ENCODE measurements at places on chromosomes 5 and 9.

DNA sequence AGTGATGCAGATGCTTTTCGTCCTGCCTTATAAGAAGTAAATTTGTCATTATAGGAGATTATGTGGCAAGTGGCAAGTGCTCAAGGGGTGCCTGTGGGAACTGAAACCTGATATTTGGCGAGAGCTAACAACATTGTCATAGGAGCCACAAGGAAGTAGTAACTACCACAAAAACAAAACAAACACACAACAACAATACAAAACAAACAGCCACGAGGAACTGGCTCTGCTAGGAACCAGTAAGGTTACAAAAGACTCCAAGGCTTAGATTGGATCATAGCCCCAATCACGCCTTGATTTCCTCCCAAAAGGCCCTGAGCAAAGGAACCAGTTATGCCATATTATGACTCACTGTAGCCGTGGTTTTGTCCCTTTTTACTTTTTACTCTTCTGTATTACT lies 1045.2 kb downstream of the CDH12 start:
- DNase-seq, result no peak

DNA sequence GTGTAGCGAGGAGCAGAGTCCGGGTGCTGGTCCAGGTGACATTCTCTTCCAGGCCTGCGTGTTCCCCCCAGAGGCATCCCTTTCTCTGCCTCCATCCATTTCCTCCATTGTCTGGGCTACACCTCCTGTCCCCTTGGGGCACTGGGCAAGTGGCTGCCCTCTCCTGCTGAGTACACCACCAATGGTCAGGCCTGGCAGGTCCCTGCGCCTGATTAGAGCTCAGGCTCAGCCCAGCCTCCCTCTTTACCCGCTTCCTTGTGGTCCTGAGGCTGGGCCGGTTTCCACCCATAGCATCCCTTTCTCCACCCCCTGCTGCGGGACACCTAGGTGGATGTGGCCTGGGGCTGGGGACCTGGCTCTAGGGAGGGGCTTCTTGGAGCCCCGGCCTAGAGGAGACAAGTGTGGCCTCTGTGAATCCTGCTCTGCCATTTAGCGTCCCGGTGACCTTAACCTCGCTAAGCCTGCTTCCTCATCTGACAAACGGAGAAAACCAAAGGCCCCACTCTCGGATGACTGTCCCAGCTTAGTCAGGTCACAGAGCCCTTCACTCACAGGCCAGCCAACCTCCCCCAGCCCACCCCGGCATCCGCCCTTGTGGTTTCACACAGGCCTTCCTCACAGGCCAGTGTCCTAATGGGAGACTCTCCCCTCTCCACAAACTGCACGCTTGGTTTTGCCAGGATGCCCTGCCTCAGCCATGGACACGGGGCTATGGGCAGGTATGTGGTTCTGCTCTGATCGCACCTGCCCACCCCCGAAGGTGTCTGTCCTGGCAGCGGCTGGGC lies 12.9 kb downstream of the DOLPP1 start:
- DNase-seq, result no peak

DNA sequence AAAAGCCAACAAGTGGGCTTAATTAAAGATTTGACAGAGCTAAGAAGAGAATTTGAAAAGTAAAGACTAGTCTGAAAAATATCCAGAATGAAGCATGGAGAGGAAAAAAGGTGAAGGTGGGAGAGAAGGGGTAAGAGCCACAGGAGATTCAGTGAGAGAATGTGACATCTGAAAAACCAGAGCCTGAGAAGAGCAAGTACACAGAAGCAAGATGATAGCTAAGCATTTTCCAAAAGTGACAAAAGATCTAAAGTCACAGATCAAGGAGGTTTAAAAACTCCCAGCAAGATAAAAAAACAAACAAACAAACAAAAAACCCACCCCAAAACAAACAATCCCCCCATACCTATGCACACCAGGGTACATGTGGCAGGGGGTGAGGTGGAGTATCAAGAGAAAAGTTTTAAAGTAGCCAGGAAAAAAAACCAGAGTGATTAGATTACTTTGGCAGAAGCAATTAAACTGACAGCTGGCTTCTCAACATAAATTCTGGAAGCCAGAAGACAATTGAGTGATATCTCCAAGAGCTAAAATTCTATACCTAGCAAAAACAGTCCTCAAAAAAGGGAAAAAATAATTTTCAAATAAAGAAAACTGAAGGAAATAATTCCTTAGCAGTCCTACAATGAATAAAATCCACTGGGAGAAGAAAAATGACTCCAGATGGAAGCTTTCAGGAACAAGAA lies 111.4 kb downstream of the RAPGEF6 start:
- DNase-seq, result no peak

DNA sequence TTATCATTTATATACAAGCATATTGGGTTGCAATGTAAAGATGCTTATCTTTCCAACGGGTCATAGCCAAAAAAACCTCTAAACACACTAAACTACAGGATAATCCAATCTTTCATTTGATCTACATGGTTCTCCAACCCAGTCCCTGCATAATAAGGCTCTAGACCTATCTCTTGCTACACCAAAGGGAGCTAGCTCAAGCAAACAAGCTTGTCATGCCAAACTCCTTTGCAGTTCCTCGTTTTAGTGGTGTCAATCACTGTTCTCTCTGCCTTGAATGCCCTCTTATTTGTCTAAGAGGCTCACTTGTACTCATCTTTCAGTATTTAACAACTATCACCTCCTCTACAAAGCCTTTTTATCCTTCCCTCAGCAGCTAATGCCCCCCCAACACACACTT lies 5.6 kb downstream of the HOMER1 start:
- no peak for DNase-seq

DNA sequence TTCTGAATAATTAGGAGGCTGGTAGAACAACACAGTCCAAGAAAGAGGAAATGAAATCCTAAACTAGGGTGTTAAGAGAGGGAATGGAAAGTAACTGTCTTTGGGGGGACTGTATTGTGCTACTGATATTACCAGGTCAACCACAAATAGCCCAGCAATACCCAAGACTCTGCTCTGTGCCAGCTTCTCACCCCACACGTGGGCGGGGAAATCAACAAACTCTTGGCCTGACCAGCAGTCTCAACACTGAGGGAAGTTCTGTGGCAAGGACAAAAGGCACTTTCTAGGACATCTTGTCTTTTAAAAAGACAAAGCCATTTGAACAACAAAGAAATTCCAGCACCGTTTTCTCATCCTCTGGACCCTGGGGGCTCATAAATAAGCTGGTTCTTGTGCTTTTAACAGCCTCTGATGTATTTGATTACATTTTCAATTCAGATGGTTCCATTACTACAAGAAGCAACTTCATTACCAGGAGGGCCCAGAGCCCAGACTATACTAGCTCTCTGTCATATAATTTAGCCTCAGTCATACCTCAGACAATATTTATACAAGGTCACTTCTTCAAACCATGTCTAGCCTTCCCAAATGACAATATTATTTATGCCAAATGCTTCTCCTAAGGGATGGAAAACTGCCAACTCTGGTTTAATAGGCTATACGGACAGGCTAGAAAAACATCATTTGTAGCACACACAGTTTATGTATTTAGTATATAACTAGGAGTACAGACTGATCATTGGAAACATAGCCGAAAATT lies 297.8 kb downstream of the CWC27 start:
- no peak for DNase-seq

GRCh38 chr5:180090098-180090768 lies 18.7 kb upstream of the RNF130 start:
- no peak for DNase-seq

- no peak for DNase-seq
These were observed 51.7 kb downstream of the ZNF474 start for GRCh38 chr5:122180863-122181548.

GRCh38 chr5:134140530-134141201 lies 26.2 kb downstream of the TCF7 start:
- no peak for DNase-seq

- no peak for DNase-seq
These were observed 80.8 kb downstream of the NTRK2 start for GRCh38 chr9:84750152-84750865.

- no peak for DNase-seq
These were observed 240.9 kb downstream of the SYK start for GRCh38 chr9:91042541-91042940.

DNA sequence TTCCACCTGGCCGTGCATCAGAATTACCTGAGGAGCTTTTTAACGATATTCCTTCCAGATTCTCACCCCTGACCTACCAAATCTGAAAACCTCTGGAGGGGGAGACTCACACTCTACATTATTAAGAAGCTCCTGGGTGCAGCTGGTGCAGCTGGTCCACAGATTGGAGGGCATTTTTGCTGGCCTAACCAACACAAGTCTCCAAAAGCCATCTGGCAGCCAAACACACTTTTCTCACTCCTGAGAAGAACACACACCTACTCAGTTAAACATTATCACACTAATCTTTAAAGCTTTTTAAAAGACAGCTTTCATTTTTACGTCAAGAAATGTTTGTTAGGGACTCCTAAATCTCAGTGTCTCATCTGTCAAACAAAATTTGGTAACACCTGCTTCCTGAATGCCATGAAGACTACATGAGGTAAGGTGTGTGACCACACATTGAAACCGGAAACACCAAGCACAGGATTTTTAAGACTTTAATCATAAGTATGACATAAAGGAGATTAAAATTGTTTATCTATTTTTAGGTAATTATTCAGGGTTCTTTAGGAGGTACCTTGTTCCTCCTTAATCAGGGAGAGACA lies 14.2 kb upstream of the PTPN3 start:
- no peak for DNase-seq

DNA sequence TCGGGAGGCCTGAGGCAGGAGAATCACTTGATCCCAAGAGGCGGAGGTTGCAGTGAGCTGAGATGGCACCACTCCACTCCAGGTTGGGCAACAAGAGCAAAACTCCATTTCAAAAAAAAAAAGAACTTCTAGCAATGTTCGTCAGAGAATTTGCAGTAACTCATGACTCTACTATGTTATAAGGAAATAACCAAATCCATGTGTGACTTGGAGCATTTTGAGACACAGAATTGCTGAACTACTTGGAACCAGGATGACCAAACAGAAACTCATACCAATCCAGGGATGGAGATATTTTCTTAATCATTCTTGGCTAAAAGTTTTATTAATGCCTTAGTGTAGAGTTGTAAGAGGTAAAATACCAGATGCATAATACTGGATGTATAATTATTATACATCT lies 99.9 kb upstream of the BNC2 start:
- no peak for DNase-seq

DNA sequence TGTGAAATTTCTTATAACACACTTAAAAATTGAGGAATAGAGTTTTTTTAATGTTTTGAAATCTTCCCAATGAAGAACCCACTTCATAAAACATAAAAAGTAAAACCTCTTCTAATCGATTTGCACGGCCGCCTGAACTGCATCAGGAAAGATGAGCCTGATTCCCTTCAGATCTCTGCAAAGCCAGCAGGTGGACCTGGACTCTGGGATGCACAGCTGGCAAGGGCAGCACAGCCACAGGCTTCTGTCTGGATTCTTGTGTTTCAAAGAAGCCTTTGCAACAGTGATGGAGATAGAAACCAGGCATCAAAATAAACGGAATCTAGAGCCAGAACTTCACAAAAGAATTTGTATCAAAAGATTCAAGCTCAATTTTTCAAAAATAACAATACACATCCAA lies 36.0 kb upstream of the SPATA31C2 start:
- no peak for DNase-seq

- DNase-seq, result peak; percentile 51
These were observed 51.1 kb downstream of the STARD4 start for GRCh38 chr5:111461255-111461671.

GRCh38 chr9:96554801-96555566 lies 64.7 kb downstream of the CDC14B start:
- DNase-seq, result no peak

- no peak for DNase-seq
These were observed 28.8 kb downstream of the OR2K2 start for GRCh38 chr9:111301195-111301594.

- no peak for DNase-seq
These were observed 18.5 kb upstream of the SLC12A7 start for GRCh38 chr5:1130218-1130946.

DNA sequence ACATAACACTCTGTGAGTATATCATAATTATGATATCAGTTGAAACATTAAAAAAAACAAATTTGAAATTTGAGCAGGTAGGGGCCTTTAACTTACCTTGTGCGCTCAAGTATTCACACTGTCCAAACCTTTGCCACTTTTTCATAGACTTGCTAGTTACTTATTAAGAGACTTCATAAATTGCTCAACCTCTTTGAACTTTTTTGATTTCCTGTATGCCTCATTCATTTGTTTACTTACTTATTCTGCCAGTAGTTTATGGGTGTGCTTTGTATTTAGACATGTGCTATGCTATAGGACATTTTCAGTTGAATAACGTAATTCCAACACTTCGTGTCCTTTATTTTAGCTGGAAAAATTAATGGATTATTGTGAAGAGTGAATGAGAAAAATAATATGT lies 204.8 kb downstream of the HCN1 start:
- no peak for DNase-seq
